ENCODE measurements at places on chromosomes 4 and X.
A peak's percentile ranks its signal among the peaks of the same experiment; 100 is the strongest.

DNA sequence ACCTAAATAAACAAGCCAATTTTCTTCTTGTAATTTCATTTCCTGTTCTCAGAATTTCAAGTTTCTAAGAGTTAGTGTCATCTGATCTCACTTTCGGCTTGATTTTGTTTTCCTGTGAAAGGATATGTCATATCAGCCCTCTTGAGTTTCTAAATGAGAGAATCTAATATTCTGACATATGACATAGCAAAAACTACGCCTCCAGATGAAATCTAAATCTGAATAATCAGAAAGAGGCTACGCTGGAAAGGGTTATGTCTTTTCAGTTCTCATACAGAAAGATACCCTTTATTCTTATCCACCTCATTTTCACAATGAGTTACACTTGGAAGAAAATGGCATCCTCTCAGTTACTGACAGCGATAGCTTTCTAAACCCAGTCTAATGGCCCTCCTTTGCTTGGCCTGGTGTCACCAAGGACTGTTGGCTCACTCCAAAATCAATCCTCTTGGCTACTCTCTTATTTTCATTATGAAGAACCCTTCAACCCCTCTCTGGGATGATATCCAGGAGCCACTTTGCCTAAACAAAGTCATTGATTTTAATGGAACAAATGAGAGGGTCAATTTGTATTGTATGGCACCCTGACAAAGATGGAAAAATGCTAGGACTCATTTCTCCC, 65.6 kb downstream of the ASB9 start:
- no peak for DNase-seq

DNA sequence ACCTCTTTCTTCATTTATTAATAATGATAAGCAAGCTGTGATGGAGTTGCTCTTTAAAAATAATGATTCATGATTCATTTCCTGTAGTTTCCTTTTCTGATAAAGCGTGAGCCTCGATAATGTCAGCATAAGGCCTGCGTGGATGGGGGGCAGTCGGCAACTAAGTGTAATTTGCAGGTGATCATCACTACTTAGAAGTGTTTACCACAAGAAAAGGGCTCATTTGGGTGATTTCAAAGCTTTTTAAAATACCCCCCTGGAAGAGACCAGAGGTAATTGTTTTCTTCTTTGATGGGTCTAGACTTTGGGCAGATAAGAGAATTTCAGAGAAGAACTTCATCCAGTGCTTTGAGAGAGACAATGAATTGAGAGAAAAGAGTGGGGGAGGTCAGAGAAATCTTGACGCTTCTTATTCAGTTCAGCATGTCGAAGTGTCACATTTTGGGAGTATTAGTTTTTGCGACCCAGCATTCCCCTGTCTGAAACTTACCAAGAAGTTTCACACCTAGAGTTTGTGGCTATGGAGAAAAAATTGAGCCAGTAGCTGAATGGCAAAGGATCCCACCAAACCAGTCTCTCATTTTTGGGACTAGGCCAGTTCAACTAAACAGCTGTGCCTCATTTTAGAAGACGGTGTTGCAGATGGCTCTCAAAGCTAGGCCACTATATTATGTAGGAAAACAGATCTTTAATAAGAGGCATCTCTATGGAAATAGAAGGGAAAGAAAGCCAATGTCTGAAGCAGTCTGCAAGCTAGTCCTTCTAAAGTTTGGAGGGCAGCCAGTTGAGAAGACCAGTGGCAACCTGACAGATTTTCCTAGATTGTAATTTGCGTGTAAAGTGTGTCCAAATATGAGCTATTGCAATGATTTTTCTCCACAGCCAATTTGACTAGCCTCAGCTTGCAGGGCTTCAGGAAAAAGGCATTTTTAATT, 171.0 kb upstream of the PPP1R2C start:
- DNase-seq, result peak; percentile 62

- no peak for DNase-seq
Measured at GRCh38 chr4:125626946-125627345, 312.2 kb downstream of the FAT4 start.

GRCh38 chr4:13888112-13888511, 260.6 kb upstream of the BOD1L1 start:
- DNase-seq, result no peak

- DNase-seq, result no peak
Measured at GRCh38 chrX:91108761-91109160, 325.9 kb upstream of the PABPC5 start.

- no peak for DNase-seq
Measured at GRCh38 chrX:97728215-97728614, 844.5 kb downstream of the RPA4 start.

DNA sequence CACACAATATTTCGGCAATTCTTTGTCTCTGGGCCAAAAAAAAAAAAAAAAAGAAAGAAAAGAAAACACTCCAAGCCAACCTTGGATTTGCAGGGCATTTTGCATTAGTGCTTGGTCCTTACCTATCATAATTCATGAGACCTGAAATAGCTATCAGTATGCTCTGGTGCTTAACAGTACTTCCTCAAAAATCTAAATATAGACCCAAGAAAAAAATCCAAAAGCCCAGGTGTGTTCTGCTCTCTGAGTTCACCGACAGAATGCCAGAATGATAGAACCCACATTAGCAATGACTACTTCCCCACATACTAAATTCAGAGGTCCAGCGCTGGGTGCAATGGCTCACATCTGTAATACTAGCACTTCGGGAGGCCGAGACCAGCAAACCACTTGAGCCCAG, 42.9 kb downstream of the ABCG2 start:
- DNase-seq, result no peak

DNA sequence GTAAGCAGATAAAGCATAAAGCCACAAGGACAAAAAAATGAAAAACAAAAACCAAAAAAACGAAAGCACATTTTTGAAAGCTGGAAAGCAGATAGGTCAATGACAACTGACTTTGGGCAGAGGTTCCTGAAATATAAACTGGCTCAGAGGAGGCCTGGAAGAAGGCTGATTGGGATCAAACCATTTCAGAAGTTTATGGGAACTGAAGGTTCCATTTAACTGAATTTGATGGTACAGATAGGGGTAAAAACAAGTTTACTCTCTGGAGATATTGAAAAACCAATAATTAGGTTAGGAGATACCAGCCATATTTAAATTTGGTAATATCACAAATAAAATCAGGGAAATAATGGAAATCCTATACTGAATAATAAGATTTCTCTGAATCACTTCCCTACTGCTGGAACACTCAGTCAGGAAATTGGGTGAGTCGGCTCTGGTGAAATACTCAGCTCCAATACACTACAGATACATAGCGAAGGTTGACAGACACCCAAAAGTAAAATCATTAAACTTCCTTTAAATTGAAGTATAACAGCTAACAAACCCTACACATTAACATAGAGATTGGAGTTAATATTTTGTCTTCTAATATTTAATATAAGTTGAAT, 1584.3 kb downstream of the STIM2 start:
- no peak for DNase-seq
